ENCODE measurements at places on chromosomes 4 and X. TPM values are rescaled to one million over a fixed set of nuclear protein-coding genes. Genes with fewer than 3 reads are reported as not detected.

GRCh38 chr4:41460641-41461040 is 77.3 kb upstream of the LIMCH1 start:
- DNase-seq: no peak

DNA sequence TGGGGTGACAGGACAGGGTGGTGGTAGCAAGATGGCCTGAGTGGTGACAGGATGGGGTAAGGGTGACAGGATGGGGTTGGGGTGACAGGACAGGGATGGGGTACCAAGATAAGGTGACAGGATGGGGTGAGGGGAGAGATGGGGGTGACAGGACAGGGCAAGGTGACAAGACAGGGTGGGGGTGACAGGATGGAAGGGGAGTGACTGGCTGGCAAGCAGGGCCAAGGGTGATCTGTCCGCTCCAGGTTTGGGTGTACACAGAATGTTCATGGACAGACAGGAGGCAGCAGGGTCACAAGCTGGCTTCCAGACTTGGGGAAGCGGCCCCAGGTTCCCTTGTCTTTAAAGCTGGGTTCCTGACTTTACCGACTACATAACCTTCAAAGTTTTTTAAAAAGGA is 23.3 kb downstream of the RNF212 start:
- DNase-seq: no peak

DNA sequence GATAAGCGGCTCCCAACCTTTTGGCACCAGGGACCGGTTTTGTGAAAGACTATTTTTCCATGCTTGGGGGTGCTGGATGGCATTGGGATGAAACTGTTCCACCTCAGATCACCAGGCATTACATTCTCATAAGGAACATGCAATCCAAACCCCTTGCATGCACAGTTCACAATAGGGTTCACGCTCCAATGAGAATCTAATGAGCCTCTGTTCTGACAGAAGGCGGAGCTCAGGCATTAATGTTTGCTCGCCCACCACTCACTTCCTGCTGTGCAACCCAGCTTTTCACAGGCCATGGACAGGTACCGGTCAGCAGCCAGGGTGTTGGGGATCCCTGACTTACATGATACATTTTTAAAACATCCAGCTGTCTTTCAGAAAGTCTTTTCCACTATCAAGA is 187.3 kb downstream of the SLC39A8 start:
- no peak for DNase-seq

DNA sequence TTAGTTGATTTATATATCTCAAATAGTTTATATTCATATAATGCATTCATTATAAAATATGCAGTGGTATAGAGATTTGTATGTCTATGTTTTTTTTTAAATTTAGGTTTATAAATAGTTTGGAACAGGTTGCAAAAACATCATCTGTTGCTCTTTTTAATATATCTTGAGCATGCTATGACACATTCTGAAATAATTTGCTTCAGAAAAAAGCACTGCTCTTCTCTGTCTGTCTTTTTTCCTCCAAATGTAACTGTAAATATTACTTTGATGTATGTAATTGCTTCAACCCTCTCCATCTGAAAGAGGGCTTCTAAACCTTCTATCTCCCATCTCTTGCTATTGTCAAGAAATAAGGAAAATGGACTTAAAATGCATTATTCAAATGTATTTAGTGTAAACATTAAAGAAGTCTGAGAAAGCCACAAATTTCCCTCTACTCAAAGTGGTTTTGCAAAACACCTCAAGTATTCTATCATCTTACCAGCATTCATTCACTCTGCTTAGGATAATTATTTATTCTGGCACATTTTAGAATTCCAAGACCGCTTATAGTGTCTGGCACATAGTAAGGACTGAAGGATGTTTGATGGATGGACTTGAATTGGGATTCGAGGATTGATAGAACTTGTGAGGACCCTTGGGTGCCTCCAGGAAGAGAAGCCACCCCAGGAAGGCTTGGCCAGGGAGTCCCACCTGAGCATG is 87.8 kb downstream of the CLNK start:
- no peak for DNase-seq

DNA sequence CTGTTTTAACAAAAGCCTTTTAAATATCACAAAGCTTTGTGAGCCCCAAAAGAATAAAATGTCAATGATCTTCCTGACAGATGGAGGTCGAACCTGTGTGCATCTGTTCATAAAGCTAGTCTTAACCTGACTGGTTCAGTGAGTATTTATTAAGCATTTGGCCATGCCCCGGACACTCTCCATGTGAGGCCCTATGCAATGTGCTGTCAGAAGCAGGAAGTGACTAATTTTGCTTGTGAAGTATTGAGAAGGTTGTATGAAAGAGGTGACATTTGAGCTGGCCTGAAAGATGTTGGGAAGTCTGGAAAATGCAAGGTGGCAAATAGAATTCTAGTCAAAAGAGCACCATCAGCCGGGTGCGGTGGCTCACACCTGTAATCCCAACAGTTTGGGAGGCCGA is 171.4 kb downstream of the MSL3 start:
- DNase-seq: no peak

Gene HSD17B10
- total RNA-seq: 42.0 TPM

Gene PCSK1N
- 15.0 TPM for total RNA-seq

Gene PRDM8
- 15.0 TPM for total RNA-seq

Gene ADH1C
- 25.3 TPM for total RNA-seq
